Stimulated activated CD4-positive, alpha-beta T cell treated with anti-CD3 and anti-CD28 coated beads, TNF-alpha, amount 100 ng/mL, for 1 hour (primary cell): ENCODE measurements at places on chromosomes 4 and X.

DNA sequence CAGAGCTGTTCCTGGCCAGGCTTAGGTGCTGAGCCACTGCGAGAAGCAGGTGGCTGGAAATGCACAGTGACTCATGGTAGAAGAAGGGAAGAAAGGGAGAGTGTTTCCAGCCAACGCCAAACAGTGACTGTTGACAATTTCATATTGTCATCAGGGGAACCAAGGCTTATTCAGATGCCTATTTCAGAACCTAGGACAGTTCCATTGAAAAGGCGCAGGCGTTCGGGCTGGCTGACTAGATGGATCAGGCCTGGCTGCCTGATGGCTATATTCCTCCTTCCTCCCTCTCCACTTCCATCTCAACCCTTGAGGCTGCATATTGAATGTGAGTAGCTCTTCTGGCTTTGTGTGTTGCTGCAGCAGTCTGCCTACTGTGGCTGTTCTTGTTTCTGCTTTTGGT, 73.0 kb upstream of the FRMPD4 start:
- DNase-seq, result no peak

- DNase-seq, result no peak
These were observed 295.1 kb upstream of the TEX13A start for GRCh38 chrX:105515561-105515960.

DNA sequence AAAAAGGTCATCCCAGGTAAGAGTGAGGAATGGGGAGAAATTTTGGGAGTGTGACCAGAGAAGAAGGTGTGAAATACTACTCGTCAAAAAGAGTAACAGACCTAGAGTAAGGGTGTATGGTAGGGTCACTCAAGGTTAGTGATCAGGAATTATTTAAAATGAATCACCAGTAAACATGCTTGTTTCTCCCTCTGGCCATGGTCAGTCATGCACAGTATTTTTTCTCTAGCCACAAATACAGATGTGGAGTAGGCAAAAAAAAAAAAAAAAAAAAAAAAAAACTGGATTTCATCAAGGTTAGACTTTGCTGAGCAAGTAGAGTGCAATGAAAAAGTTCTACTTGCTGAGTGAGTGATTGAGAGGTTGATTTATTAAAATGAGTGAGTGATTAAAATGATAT, 34.2 kb upstream of the SLIT2 start:
- no peak for DNase-seq

DNA sequence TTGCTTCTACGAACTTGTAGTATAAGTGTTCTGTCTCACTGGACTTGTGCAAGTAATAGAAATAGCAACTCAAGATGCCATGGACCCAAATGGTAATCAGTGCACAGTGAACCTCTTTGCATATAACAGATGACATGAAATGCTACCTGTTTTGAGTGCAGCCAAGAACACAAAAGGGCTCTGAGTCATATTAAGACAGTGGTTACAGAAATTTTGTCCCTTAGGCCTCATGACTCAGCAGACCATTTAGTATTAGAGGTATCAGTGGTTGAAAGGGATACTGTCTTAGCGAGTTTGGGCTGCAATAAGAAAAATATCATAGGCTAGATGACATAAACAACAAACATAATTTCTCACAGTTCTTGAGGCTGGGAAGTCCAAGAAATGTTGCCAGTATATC, 502.9 kb upstream of the PCDH10 start:
- no peak for DNase-seq

GRCh38 chr4:100008048-100008447, 58.0 kb upstream of the H2AZ1 start:
- DNase-seq, result no peak

- no peak for DNase-seq
These were observed 8.3 kb downstream of the INTS6L start for GRCh38 chrX:135528756-135529155.

- DNase-seq, result no peak
These were observed 704.8 kb upstream of the TENM3 start for GRCh38 chr4:181538431-181538830.

DNA sequence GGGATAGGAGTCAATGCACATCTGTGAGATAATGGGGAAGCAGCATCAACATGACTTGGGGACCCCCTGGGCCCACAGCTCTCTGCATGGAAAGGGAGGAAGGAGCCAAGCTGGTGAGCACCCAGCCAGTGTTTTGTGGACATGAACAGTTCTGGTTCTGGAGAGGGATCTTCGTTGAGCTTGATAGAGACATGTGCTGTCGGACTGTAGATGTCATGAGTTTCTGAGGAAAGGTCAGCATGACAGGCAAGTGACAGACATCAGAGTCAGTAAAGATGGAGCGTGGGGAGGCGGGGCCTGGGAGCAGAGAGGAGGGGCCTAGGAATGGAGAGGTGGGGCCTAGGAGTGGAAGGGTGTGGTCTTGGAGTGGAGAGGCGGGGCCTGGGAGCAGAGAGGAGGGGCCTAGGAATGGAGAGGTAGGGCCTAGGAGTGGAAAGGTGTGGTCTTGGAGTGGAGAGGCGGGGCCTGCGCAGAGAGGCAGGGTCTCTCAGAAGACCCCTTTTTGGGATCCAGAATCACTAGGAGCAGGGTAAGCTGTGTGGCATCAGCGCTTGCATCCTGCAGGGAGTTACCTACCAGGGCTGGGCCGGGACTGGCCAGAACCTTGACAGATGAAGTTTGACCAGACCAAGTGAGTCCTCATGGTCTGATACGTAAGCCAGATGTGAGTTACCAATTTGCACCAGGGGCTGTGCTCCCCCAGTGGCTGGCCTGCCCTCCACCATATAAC, 33.7 kb downstream of the PIGG start:
- no peak for DNase-seq

DNA sequence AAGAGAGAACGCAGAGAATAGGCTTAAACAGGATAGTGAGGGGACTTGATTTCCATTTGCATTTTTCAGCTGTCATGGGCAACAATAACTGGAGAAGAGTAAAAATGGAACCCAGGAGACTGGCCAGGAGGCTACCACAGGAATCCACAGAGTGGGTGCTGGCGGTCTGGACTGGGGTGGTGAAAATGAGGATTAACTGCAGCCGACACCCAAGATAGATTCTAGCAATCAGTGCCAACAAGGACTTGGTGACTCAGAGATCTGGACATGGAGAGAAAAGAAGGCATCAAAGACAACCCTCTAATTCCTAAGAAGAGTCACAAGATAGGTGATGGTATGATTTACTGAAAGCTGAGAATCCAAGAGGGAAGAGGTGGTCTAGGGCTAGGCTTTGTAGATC, 102.8 kb downstream of the ATP8A1 start:
- no peak for DNase-seq

DNA sequence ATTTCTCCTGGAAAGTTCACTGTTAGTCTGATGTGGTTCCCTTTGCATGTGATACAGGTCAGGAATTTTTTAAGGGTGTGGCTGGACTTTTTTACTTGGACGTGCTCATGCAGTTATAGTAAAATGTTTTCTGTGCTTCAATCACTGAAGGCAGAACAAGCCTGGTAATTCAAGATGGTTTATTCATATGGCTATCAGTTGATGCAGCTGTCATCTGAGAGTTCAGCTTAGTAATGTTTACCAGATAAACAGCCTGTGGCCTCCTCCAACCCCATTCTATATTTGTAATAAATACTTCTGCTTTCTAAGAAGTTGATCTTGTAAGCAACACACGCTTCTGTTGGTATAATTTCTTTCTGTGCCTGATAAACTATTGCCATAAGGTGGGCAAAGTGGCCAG, 2105.9 kb downstream of the ARAP2 start:
- no peak for DNase-seq

GRCh38 chr4:173522160-173522950, 7.7 kb downstream of the HAND2 start:
- no peak for DNase-seq

- no peak for DNase-seq
These were observed 18.6 kb downstream of the TRIM2 start for GRCh38 chr4:153222707-153223426.

GRCh38 chr4:17574206-17574605, 2.8 kb upstream of the LAP3 start:
- DNase-seq, result no peak

DNA sequence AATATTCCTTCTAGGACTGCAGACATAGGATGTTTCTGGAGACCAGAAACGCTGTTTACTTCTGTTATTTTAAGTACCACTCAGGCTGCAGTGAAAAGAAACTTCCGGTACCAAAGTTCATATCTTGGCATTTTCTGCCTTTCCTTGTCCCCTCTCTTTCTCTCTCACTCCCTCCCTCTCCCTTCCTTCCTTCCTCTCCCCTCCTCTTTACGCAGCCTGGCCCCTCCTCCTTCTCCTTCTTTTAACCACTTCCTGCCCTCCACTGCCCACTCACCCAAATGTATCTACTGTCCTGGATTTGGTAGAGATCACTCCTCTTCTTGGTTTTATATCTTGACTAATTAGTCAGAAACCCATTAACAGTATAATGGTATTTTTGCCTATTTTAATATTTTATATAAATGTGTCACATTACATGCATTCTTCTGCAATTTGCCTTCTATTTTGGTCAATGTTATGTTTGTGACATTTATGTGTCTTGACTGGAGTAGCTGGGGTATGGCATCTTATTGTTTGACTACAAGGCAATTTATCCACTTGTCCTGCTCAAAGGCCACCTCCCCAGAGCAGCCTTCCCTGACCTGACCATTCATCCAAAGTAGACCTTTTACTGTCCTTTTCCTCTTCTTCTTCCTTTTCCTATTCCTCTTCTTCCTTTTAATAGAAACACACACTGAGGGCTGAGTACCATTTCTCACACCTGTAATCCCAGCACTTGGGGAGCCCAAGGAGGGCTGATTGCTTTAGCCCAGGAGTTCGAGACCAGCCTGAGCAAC, 56.9 kb downstream of the BCOR start:
- DNase-seq, result no peak

- no peak for DNase-seq
These were observed 281.9 kb upstream of the MAD2L1 start for GRCh38 chr4:120348521-120348920.

DNA sequence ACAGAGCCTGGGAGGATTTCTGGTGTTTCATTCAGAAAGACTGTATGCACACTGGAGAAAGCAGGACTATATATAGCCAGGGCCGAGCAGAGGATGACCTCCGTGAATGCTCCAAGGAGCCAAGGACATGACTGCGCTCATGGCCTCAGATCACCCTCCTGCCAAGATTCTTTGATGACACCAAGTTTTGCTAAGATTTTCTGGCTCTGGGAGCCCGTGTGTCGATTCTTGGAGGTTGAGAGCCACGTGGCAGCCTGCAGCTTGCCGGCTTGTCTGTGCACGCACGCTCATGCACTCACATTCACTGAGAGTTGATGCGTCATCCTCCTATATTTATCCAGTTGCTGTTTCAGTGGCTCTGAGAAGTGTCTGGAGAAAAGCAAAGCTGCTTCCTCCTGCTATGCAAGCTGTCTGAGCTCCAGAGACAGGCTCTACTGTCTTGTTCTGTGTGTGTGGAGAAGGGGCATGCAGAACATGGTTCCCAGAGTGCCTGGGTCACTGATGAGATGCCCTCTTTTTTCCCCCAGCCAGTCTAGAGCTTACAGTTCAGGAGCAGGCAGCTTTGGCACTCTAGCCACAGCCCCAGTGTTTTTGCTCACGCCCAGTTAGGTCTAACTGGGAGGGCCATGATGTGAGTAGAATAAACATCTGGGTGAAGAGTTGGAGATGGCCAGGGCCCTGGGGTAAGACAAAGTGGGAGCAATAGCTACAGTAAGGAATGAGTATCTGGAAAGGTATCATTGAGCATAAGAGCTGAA, 64.9 kb upstream of the SCOC start:
- no peak for DNase-seq

GRCh38 chr4:26267087-26267486, 53.7 kb upstream of the RBPJ start:
- no peak for DNase-seq

DNA sequence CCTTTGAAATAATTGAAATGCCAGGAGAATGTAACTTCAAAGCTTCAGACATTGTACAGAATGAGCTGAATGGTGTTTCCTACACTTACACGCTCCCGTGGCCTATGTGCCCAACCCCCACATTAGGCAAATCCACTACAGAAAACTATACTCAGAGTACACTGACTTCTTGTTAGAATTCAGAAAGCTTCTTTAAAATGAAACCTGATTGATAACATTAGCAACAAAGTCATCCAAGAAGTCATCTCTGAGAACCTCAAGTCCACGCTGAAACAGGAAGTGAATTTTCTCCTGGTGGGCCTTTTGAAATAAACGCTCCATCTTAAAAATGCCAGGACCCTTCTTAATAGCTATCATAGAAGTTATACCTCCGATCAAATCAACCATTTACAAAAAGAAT, 136.3 kb downstream of the TSPAN5 start:
- DNase-seq, result no peak
